Stimulated activated CD4-positive, alpha-beta T cell treated with anti-CD3 and anti-CD28 coated beads, Interleukin-15, amount 100 ng/mL, for 1 hour (primary cell): ENCODE measurements at places on chromosomes 2 and 18.

DNA sequence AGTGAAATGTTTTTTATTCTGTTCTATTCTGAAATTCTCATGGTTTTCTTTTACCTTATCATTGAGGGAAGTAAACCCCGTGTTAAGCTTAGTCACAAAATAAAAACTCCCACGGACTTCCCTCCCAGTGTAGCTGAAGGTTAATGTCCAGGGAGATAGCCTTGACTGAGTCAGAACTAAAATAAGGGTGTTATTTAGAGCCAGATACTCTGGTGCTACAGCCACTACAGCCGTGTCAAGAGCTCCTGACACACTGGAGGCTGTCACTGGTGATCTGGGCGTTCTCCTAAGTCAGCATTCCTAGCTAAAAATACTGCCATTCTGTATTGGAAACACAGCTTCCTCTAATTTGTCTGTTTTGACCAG lies 82.0 kb upstream of the RANBP2 start:
- no peak for DNase-seq

GRCh38 chr18:2148823-2149222 lies 422.5 kb downstream of the METTL4 start:
- no peak for DNase-seq

DNA sequence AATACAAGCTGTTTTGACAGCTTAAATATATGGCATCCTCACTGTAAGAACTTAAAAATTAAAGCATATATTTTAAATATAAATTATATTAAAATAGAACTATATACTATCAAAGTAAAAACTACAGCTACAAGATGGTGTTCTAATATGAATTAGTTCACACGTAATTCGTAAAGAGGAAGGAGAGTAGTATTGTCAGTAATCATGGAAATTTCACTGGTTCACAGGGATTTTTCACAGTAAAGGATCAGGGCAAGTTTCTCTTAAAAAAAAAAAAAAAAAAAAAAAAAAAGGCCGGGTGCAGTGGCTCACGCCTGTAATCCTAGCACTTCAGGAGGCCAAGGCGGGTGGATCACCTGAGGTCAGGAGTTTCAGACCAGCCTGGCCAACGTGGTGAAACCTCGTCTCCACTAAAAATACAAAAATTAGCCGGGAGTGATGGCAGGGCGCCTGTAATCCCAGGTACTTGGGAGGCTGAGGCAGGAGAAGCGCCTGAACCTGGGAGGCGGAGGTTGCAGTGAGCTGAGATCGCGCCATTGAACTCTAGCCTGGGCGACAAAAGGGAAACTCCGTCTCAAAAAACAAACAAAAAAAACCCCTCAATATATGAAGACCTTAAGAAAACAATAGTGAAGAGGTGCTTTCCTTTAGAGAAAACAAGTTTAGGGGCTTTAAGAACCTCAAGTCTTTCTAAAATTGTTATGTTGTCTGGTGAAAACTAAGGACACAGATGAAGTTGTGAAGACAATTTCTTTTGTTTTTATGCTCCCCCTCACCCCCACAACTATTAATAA lies 32.5 kb downstream of the PNO1 start:
- DNase-seq, result no peak

GRCh38 chr2:176443946-176444345 lies 174.7 kb downstream of the MTX2 start:
- DNase-seq, result no peak

DNA sequence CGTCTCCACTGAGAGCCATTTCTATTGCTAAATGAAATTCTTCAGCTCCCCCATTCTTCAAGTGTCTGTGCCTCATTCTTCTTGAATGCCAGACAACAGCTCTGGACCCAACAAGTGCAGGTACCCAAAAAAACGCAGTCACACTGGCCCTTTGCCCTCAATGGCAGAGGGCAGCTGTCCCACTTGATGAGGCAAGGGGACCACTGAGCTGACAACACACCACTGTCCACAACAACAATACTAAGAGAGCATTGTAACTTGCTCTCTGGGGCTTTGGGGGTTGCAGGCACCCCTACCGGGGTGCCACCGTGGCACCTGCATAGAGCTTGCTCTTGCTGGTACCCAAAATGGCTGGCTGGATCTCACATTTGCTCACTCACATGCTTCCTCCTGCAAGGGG lies 827.0 kb upstream of the DDX18 start:
- DNase-seq, result no peak

- DNase-seq, result no peak
These were observed 109.9 kb downstream of the COPS8 start for GRCh38 chr2:237195396-237196120.

DNA sequence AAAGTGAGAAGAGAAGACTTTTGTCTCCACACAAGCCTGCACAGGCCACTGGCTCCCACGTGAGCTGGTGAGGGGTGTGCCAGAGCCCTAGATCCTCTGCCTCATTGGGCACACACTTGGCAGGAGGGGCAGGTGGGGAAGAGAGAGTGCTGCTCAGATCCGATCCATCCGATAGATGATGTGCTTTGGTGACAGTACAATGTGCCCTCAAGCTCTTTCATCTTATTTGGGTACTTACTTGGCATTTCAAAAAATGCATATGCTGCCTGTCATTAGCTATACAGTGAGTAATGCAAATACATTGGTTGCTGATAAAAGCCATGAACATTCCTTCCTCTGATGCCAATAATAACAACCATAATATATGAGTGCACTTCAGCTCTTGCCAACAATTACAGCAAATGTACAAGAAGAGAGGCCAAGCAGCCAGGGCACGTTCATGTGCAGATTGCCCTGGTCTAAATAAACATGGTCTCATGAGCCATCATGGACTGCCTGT lies 255.3 kb downstream of the VAPA start:
- no peak for DNase-seq

DNA sequence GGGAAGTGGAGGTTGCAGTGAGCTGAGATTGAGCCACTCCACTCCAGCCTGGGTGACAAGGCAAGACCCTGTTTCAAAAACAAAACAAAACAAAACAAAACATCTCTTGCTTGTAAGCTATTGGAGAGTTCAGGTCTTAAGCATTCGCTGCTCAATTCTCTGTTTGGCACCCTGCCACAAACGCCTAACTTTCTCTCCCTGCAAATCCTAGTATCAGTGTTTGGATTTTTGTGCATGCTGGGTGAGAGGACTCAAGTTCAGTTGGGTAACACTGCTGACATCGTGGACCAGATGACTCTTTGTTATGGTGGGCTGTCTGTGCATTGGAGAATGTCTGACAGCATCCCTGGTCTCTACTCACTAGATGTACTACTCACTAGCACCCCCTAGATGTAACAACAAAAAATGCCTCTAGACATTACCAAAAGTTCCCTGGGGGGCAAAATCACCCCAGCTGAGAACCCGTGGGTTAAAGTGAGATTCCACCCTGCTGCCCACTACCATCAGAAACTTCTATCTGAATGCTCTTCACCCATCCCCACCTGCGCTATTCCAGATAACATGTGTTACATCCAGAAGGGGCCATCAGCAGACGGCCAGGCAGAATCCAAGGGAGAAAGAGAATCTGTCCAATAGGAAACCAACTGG lies 50.9 kb downstream of the CACNB4 start:
- no peak for DNase-seq

DNA sequence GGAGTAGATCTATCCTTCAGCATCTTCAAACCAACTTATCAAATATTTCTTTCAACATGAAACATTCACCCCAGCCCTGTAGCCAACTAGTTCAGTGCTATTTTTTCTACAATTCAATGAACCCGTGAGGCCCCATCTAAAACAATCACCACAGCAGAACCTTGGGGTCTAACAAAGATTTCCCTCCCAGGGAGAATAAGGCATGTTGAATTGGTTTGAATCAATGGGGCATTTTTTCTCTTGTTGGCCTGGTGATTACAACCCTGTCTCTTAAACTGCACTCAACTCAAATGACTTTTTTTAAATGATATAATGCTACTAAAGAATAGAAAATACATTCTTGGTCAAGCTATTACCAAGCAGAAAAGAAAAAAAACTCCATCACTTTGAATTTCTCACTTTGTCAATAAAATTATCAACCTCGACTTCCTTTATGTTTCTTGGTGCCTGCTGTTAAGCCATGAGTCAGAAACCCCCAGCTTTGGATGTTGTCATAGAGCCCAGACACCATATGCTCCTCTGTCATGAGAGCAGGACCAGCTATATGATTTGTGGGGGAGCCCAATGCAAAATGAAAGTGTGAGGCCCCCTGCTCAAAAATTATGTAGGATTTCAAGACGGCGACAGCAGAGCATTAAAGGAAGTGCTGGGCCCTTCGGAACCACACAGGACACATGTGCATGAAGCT lies 282.4 kb downstream of the MEIS1 start:
- DNase-seq, result no peak

DNA sequence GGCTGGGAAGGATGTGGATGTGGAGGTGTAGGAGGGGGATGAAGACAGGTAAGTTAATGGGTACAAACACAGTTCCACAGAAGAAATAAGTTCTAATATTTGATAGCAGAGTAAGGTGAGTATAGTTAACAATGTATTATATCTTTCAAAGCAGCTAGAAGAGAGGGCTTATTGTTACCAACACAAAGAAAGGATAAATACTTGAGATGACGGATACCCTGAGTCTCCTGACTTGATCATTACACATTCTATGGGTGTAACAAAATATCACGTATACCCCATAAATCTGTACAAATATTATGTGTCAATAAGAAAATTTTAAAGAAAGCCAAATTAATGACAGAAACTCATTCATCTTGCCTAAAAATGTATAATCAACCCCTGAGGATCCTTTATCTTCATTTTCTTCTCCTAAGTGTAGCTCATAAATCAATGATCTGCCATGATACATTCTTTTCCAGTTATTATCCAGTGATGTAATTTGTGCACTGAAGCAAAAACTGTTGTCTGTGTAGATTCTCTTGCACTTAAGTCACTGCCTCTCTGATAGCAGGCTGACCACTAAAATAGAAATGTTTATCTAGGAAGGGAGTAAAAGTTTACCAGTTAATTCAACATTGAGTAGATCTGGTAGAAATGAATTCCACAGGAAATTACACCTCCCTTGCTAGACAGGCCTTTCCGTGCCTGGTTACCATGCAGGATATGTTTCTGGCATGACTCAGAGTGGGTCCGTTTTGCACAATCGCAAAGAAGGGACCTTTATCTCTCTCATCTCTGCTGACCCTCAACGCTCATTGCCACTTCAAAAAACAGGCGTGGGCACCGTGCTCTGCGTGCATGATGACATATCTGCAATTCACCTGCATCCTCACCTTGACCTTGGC lies 249.7 kb upstream of the NCKAP5 start:
- no peak for DNase-seq

GRCh38 chr18:79795446-79795845 lies 2.3 kb upstream of the KCNG2 start:
- no peak for DNase-seq

DNA sequence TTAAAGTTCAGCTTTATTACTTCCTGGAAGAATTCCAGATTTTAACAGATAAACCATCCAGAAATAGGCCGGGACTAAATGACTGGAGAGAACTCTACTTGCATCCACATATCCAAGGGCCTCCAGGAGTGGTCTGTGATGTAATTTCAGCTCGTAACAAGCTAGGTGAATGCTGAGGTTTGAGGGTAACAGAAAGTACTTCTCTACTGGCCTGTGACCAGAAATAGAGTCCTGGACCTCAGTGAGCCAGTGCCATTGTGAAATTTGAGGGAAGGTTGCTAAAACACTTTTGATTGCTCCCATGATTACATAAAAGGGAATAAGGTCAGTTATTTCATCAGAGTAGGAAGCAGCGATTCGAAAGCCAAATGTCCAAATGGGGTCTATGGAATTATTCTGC lies 158.1 kb downstream of the DOCK10 start:
- no peak for DNase-seq

GRCh38 chr2:169365029-169365480 lies 2.7 kb upstream of the LRP2 start:
- no peak for DNase-seq

- no peak for DNase-seq
These were observed 98.4 kb downstream of the UPP2 start for GRCh38 chr2:158199928-158200650.

DNA sequence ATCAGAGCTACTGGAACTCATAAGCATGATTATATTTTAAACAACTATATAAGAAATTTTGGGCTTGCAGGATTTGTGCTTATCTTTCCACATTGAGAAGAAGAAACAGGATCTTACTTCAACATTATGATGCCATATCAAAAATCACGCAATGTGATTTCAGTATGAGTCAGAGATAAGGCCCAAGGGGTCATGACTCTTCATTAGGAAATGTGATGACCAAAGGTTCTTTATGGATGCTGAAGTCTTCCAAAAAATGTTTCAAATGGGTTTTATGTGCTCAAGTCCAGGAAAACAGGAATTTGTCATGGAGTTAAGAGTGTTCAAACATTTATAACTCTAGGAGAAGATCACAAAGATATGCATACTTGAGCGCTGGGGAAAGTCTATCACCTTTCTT lies 7.8 kb upstream of the SERPINB2 start:
- no peak for DNase-seq

DNA sequence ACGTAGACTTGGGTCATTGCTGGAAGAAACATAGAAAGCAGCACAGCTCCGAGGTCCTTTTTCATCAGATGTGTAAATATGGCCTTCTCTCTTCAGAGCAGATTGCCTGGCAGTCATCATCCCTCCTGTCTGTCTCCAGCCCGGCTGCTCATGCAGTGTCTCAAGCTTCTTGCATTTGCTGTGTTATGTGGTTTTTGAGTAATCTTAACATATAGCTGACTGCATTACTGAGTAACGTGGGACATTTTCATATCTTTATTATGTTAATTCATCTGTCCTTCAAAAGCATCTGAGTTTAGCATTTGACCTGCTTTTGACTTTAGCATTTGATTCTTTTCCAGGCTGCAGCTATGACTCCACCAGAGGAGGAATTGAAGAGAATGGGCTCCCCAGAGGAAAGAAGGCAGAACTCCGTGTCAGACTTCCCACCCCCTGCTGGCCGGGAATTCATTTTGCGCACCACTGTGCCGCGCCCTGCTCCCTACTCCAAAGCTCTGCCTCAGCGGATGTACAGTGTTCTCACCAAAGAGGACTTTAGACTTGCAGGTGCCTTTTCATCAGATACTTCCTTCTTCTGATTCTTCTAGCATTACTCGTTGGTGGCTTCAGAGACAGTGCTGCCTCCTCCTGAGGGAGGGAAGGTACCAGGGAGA lies 116.2 kb downstream of the RAB3GAP1 start:
- DNase-seq, result no peak

- DNase-seq, result no peak
These were observed 50.0 kb upstream of the ACYP2 start for GRCh38 chr2:54065411-54065810.

- DNase-seq, result no peak
These were observed 135.7 kb downstream of the GRB14 start for GRCh38 chr2:164485541-164485940.

DNA sequence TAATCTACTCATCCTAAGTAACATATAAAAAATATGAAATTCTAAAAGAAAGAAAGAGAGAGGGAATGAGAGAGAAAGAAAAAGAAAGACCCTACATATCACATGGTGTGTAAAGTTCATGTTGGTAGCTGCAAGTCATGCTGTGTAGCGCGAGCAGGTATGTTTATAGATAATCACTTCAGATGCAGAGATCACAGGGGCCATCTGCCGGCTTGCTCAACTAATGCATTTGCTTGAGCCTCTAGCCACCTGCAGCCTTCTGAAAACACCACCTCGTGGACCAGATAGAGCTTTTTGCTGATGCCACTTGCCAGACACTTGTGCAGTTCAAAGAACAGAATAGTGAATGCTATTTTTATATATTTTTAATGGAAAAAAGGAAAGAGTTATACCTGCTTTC lies 37.6 kb downstream of the CDH7 start:
- no peak for DNase-seq
